Endodermal cell (in vitro differentiated cells): ENCODE measurements at places on chromosomes 3 and 15. TPM values are rescaled to one million over a fixed set of nuclear protein-coding genes. Genes with fewer than 3 reads are reported as not detected.

DNA sequence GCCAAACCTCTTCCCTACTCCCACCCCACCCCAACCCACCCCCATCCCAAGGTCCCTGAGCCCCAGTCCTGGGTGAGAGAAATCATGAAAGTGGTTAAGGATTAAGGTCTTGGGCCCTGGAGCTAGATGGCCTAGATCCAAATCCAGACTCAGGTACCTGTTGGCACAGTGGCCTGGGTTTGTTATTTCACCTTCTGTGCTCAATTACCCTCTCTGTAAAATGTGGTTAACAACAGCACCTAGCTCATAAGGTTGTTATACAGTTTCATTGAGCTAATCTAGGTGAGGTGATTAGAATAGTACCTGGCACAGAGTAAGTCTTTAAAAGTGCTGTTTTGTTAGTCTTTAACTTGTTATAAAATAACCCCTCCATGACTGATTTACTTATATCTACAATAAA, 6.4 kb upstream of the SNUPN start:
- no peaks in the 10 kb centered on the region for H3K36me3 ChIP-seq
- no peak for DNase-seq
- H3K4me3 ChIP-seq, result no peak overlapping the region
- no peak overlapping the region for H3K27ac ChIP-seq
- H3K27me3 ChIP-seq, result no peaks in the 10 kb centered on the region
- no peaks in the 10 kb centered on the region for H3K4me1 ChIP-seq

- no peak overlapping the region for H3K27ac ChIP-seq
- no peak for DNase-seq
- no peaks in the 10 kb centered on the region for H3K4me1 ChIP-seq
- no peak overlapping the region for H3K4me3 ChIP-seq
- no peaks in the 10 kb centered on the region for H3K36me3 ChIP-seq
These were observed 324.6 kb upstream of the PLSCR5 start for GRCh38 chr3:146929696-146930095.

The NANOGP8 gene
- 47.2 and 56.8 TPM in 2 replicates for total RNA-seq

The MAPKAPK3 gene
- total RNA-seq, result 37.2 to 46.8 TPM (median 39.7 TPM) in 3 replicates

GRCh38 chr3:39568508-39568907, 101.0 kb downstream of the MOBP start:
- no peak overlapping the region for H3K27ac ChIP-seq
- DNase-seq, result no peak
- no peaks in the 10 kb centered on the region for H3K36me3 ChIP-seq
- no peaks in the 10 kb centered on the region for H3K4me1 ChIP-seq

The HDC gene
- not detected in 3 replicates for total RNA-seq

- no peak overlapping the region for H3K4me3 ChIP-seq
- no peaks in the 10 kb centered on the region for H3K4me1 ChIP-seq
- H3K36me3 ChIP-seq, result no peaks in the 10 kb centered on the region
- no peak overlapping the region for H3K27ac ChIP-seq
- peaks cover 7% of the 10 kb centered on the region for H3K27me3 ChIP-seq
These were observed 7.0 kb downstream of the GPR160 start for GRCh38 chr3:170044795-170045244.

DNA sequence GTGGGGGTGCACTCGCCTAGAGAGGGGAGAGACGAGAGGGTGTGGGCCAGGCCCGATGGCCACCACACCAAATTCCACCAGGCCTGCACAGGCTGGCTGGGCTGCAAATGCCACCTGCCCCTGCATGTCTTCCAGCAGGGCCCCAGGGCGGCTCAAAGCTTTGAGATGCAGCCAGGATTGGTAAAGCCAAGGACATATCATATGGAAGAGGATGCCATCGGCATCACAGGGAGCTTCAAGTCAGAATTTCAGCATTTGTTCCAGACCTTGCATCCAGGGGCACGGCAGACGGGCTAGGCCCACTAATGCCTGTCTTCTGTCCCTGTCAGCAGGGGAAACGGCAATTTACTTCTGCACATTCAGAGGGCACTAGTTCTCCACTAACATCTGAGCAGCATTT, 97.8 kb downstream of the NUP210 start:
- H3K27ac ChIP-seq, result no peak overlapping the region
- DNase-seq, result no peak
- peaks cover 16% of the 10 kb centered on the region for H3K36me3 ChIP-seq
- H3K4me1 ChIP-seq, result no peaks in the 10 kb centered on the region
- no peak overlapping the region for H3K4me3 ChIP-seq
